ENCODE measurements at places on chromosomes 5 and 9.
A peak's percentile ranks its signal among the peaks of the same experiment; 100 is the strongest.

- peak; percentile 45 for DNase-seq
Observed at GRCh38 chr5:57327561-57328367, 153.9 kb downstream of the GPBP1 start.

GRCh38 chr5:11046160-11046559 lies 285.1 kb upstream of the DAP start:
- peak; percentile 6 for DNase-seq

DNA sequence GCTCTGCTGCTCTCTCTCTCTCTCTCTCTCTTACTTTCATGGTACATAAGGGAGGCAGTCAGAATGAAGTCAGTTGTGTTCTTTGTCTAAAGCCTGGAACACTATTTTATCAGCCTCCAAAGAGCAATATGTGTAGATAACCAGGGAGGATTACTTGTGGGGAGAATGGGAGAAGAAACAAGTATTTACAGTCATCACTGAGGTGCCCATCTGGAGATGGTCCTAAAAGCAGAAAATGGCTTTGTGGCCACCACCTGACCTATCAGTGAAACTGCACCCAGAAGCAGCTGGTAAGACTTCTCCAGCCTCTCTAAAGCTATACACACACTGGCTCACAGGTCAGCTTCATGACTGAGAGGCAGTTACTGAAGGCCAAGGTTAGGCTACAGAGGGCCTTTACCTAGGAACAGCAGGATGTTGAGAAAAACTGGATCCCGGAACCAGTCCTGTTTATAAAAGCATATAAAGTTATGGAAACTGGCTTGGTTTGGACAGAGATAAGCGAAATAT lies 75.1 kb downstream of the MRPS27 start:
- DNase-seq = peak; percentile 71

GRCh38 chr9:6229619-6230018 lies 14.0 kb downstream of the IL33 start:
- DNase-seq = peak; percentile 21

DNA sequence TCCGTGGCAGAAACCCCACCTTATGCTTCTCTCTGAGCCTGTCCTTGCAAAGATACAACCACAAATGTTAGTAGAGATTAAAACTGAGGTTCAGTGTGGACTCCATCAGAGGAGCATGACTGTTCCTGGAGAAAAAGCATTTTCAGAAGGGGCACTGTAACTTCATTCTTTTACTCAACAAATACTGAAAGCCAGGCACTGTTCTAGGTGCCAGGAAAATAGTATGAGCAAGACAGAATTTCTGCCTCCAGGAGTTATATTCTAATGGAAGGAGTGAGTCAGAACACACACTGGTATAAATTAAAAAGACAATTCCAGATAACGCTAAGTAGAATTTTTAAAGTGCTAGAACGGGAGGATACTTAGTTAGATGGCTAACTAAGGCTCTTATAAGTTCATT lies 251.4 kb upstream of the GAS1 start:
- peak; percentile 73 for DNase-seq

Data from fibroblast of mammary gland (primary cell).